NCI-H2107 (cell line): ENCODE measurements at places on chromosomes 7 and 10.

- no peak for DNase-seq
Observed at GRCh38 chr7:70553364-70553763, 578.6 kb upstream of the GALNT17 start.

DNA sequence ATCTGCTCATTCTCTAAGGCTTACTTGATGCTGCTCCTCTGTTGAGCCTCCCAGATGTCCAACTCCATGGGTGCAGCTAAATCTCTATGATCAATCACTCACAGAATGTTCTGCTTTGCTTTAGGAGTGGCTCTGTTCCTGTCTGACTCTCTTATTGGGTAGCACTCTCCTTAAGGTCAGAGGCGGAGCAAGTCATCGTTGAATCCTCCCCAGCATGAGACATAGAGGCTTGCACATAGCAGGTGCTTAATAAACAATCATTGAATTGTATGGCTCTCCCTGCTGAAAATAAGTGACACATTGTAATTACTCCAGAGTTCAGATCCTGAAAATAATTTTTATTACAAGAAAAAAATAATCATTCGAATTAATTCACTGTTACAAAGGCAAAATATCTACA is 69.7 kb downstream of the NPS start:
- DNase-seq: no peak

- no peak for DNase-seq
Observed at GRCh38 chr10:67943917-67944316, 59.5 kb downstream of the SIRT1 start.

GRCh38 chr10:71985542-71986250 is 21.5 kb downstream of the CHST3 start:
- DNase-seq: no peak

- no peak for DNase-seq
Observed at GRCh38 chr10:88879534-88880281, at the start of gene STAMBPL1. Gene STAMBPL1, plus strand, starts transcription at chr10:88880245. Its CDS starts 21,464 bp downstream, at chr10:88901709.
